ENCODE measurements at places on chromosomes 2 and 18. TPM values are rescaled to one million over a fixed set of nuclear protein-coding genes. Genes with fewer than 3 reads are reported as not detected.

GRCh38 chr2:84815146-84815545 is 65.7 kb downstream of the TRABD2A start:
- no peak for DNase-seq

GRCh38 chr2:9631878-9632700 is 1.3 kb upstream of the YWHAQ start:
- no peak for DNase-seq

The ABCB6 gene
- total RNA-seq, result 6.6 TPM

- no peak for DNase-seq
Measured at GRCh38 chr2:226098861-226099745, 699.6 kb downstream of the NYAP2 start.

DNA sequence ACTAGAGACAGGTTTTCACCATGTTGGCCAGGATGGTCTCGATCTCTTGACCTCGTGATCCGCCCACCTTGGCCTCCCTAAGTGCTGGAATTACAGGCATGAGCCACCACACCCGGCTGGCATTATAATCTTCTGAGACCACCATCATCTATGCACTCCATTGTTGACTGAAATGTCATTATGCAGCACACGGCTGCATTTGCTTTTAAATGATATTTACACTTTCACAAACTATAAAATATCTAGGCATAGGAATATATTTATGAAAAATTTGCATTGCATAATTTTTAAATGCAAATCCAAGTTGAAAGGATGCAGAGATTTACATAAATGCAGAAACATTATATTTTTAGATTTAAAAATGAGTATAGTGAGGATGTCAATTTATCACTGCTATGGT is 30.0 kb upstream of the ANKRD44 start:
- DNase-seq, result no peak

The PLCD4 gene
- 0.85 TPM for total RNA-seq

The IL1RN gene
- total RNA-seq, result 0.68 TPM

DNA sequence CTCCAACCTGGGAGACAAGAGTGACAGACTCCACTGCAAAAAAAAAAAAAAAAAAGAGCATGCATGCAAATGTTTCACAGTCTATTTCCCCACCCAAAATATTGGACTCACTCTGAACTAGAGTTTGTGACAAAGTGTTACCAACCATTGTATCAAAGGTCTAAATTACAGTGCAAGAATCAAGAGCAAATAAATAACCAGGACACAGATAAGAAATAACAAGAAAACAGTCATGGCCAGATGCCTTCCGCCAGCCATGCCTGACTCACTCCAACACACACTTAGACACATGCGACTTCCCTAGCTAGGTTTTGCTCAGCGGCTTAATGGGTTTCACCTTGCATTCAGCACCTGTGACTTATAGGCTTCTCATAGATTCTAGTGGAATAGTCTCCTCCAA is 62.8 kb downstream of the CYB5A start:
- DNase-seq, result no peak

DNA sequence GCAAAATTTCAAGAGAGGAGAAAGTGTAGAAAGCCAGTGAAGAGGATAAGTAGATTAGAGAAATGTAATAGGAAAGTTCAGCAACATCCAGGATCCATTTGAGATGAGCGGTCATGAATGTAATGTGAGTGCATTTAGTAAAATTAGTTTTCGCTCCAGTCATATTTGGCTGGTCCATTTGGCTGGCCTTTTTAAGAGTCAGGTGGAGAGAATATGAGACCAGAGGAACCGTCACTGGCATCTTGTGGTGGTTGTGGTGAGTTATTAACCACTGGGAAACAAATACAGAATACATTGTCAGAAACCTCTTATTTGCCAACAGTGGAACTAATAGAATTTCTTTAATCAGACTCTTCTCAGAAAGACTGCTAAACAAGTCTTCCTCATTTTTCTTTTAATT is 1064.3 kb upstream of the CDH2 start:
- no peak for DNase-seq

DNA sequence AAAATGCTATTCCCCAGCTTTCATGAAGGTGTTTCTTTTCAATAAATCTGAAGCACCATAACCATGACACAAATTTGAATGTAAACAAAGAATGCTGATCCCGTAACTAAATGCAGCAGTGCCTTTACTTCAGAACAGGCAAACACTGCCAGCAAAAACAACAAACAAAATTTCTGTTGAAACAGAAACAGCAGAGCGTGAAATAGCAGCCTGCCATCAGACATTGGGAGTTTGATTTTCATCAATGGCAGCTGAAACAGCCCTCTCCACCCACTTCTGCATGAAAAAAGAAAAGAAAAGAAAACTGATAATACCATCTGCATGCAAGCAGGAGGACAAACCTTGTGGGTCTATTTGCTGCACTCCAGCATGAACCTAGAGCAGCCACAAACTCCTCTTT is 128.3 kb downstream of the CDH2 start:
- no peak for DNase-seq

DNA sequence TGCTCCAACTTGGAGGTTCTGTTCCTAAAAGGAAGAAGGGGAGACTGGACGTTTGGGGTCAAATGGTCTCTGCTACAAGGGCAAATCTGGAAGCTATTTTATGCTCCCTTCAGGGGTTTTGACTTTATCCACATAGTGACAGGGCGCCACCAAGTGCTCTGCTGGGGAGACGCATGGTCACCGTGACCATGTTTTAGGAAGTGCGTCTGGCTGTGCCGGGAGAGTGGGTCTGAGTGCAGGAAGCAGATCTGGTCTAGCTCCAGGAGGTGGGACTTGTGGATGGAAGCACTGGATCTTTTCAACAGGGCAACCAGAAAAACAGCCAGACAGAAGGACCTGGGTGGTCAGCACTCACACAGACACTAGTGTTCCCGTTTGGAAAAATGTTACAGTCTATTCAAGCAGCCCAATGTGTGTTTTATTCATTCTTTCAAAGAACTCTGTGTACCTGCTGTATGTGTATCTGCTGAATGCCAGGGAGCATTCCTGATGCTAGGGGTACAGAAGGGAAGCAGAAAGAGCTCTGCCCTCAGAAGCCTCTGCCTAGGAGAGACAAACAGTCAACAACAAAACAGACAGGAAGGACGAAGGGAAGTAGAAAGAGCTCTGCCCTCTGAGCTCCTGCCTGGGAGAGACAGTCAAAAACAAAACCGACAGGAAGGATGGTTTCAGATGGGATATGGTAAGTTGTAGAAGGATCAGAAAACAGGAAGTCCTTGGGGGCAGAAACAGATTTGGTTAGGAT is 14.3 kb downstream of the IMPA2 start:
- peak; percentile 33 for DNase-seq

The SP9 gene
- not detected for total RNA-seq

GRCh38 chr2:207662203-207662602 is 37.0 kb upstream of the METTL21A start:
- DNase-seq, result no peak

- no peak for DNase-seq
Measured at GRCh38 chr2:60104514-60105505, 448.6 kb downstream of the BCL11A start.

The MYO3B gene
- 0.16 TPM for total RNA-seq

- no peak for DNase-seq
Measured at GRCh38 chr2:9333591-9334171, 89.6 kb downstream of the ITGB1BP1 start.

DNA sequence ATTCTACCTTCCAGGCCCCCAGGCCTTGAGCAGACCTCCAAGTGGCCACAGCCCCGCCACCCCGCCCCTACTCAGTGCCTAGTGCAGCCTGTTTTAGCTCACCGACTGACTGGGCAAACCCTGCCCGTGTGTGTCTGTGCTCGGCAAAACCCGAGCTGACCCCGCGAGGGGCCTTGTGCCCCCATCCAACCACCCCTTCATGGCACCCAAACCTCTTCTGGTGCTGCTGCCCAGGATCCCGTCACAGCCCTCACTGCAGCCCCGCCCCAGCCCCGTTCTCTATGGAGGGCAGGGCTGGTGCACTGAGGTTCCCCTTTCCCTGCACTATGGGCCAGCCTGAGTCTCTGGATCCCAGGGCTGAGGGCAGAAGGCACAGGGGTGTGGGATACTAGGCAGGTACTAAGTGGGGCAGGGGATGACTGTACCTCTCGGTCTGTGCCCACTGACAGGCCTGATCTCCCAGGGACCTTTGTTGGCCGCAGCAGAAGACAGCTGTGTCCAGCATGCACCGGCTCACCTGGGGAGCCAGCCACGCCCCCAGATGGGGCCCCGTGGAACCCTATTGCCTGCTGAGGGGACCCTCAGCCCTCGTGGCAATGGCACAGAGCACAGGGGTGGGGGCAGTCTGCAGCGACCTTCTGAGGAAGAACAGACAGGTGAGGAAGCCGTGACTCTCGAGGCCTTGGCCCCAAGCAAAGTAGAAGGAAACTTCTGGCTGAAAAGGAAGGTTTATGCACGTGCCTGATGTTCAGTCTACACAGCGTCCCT is 69.9 kb upstream of the OTOS start:
- no peak for DNase-seq

The TTC32 gene
- total RNA-seq, result 36.9 TPM

GRCh38 chr2:144595279-144595678 is 75.4 kb upstream of the ZEB2 start:
- DNase-seq, result no peak

The GTF2A1L gene
- not detected for total RNA-seq

DNA sequence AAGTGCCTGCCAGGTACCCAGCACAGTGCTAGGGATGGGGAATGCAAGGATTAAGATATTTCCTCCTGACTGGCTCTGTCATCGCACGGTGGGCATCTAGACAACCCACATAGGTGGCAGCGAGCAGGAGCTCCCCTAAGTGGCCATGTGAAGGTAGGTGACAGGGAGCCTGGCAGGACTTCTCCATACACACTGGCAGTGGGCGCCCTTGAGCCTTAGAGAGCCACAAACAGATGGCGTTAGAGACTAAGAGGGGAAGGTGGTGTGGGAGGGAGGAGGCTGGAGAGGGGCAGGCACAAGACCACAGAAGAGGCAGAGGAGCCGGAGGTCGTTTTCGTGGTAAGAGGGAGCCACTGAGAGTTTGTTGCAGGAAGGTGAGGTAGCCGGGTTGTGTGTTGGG is 15.2 kb downstream of the PRELID3A start:
- no peak for DNase-seq

DNA sequence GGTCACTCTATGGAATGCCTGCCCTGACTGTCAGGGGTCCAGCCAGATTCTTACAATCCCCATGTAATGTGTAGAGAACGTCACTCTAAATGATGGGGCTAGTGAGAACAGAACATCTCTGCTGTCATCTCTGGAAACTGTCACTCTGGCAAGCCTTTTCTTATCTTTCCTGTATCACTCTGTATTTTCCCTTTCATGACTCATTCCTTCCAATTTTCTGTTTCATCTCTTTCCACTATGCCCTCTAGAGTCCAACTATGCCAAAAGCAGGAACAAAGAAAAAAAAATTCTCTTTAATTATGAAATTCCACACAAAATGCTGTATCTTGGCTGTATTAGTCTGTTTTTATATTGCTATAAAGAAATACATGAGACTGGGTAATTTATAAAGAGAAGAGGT is 608.8 kb downstream of the ADCYAP1 start:
- no peak for DNase-seq

DNA sequence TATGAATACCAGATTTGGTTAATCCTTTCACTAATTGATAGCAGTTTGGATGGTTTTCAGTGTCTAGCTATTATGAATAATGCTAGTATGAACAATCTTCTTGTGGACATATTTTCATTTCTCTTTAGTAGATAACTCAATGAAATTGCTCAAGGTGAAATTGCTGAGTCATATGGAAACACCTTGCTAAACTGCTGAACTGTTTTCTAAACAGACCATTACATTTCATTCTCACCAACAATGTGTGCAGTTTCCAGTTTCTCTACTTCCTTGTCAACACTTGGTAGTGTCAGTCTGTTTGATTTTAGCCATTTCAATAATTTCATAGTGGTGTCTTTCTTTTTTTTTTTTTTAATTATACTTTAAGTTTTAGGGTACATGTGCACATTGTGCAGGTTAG is 250.0 kb downstream of the HRH4 start:
- no peak for DNase-seq

- no peak for DNase-seq
Measured at GRCh38 chr2:128686881-128687555, 368.4 kb upstream of the HS6ST1 start.

- no peak for DNase-seq
Measured at GRCh38 chr2:162156149-162156548, 4.1 kb upstream of the GCG start.

DNA sequence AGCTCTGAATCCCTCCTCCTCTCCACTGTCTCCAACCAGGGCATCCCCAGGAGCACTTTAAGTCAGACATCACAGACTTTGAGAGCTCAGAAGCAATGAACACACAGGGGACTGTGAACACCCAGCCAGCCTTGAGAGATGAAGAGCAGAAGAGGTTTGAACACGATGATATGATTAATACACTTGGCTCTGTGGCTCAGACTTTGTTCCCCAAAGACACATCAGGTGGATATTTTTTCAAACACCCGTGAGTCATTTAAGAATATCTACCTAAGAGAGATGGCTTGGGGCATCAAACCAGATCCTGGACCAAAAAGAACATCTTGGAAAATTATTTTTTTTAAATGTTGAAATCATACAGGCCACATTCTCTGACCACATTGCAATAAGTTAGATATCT is 134.9 kb upstream of the OTOS start:
- DNase-seq, result no peak

DNA sequence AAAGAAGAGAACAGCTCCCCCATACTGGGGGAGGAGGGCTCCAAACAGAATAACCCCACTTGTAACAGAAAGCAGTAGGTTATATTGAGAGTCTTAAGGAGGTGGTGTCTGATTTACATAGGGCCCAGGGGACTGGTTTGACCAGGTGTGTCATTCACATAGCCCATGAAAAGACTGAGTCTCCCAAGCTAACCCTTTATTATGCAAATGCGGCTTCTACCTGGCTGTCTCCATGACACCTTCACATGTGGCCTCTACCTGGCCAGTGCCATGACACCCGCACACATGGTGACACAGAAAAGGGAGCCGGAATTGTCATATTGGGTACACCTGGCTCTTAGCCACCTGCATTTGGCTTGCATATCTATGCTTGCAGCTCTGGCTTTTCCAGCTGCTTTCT is 1057.2 kb upstream of the PIK3C3 start:
- no peak for DNase-seq

The HES6 gene
- 0.47 TPM for total RNA-seq

- no peak for DNase-seq
Measured at GRCh38 chr2:190107409-190107808, 44.9 kb upstream of the MSTN start.

DNA sequence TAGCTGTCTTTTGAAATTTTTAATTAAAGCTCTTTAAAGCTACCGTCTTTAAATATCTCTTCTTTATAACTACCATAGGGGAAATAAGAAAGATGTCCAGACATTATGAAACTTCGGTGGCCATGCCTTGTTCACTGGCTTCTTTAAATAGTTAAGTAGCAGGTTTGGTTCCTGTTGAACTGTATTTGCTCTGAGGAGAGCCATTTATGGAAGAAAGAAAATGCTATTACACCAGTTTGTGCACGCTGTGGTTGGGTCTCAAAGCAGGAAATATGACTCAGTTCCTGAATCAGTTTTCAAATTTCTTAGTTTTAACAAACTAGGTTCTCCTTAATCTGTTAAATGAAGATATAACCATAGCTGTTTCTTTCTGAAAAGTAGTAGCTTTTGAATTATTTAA is 12.2 kb downstream of the ARPC2 start:
- DNase-seq, result no peak

All from T-helper 17 cell (primary cell).